ENCODE measurements at places on chromosomes 5 and 9. TPM values are rescaled to one million over a fixed set of nuclear protein-coding genes. Genes with fewer than 3 reads are reported as not detected.

DNA sequence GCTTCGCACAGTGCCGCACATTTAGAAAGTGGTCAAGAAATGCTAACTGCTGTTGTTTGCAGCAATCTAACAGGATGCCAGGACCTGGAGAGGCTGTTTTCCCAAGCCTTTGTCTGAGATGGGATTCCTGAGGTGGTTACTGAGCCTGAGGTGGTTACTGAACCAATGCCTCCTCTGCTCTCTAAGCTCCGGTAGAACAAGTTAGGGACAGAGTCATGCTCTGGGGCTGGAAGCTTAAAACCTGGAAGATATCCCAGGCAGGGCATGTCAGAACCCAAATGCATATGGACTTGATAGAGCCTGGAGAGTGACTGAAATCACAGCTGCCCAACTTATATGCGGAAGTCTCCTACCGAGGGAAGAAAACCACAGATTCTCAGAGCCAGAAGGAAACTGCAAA is 46.5 kb upstream of the FAT2 start:
- DNase-seq, result no peak

- no peak for DNase-seq
Observed at GRCh38 chr5:73591102-73591695, 25.7 kb downstream of the UTP15 start.

- no peak for DNase-seq
Observed at GRCh38 chr9:7137040-7137439, 379.3 kb downstream of the KDM4C start.

GRCh38 chr5:15222156-15222555 is 277.8 kb upstream of the FBXL7 start:
- DNase-seq, result no peak

DNA sequence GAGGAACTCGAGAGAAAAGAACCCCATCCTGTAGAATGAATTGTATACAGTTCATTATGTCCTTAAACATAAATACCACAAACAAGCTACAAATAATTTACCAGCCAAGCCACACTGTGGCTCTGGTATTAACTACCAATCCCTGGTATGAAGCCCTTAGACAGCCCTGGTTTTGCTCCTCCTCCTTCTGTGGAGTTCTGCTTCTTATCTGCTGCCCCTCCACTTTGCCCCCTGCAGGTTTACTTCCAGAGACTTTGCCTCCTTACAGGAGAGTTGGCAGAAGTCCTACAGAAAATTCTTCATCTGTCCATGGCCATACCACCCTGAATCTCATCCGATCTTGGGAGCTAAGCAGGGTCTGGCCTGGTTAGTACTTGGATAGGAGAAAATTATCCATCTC is 219.8 kb downstream of the ACTL7B start:
- DNase-seq, result no peak

SMIM33 gene
- not detected for total RNA-seq

HSD17B4 gene
- 193 TPM for total RNA-seq

All from heart right ventricle (tissue), 16 donors.